ENCODE measurements at places on chromosomes 7 and 10.

GRCh38 chr7:36784991-36785940, 61.0 kb upstream of the AOAH start:
- DNase-seq: no peak

GRCh38 chr10:77267703-77268675, 369.6 kb downstream of the KCNMA1 start:
- no peak for DNase-seq

DNA sequence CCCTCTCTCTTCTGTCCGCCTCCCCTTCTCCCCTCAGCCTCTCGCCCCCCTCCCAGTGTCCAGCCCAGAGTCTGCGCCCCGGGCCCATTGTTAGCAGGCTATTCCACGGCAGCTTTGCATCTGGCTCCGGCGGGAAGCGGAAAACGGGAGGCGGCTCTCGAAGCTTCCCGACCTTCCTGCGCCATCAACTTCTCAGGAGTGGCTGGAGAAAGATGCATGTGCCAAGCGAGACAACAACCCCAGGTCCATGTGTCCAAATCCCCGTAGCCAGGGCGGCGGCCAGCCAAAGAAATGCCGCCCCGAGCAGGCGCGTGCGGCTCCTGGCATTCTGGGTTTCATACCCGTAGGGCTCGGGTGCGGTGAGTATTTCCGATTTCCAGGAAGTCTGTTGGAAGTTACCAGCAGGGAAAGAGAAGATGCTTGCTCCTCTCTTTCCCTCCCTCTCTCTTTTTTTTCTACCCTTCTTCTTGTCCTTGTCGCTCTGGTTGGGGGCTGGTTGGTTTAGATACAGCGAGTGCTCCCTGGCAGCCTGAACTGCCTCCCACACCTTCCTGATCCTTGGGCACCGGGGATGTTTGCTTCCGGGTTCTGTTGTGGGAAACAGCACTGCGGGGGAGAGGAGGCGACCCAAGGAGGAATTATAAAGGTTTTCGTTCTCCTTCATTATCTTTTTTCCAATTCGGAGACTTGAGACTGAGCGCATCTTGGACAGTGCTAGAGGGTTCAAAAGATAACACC, 1.2 kb upstream of the HOXA2 start:
- no peak for DNase-seq

DNA sequence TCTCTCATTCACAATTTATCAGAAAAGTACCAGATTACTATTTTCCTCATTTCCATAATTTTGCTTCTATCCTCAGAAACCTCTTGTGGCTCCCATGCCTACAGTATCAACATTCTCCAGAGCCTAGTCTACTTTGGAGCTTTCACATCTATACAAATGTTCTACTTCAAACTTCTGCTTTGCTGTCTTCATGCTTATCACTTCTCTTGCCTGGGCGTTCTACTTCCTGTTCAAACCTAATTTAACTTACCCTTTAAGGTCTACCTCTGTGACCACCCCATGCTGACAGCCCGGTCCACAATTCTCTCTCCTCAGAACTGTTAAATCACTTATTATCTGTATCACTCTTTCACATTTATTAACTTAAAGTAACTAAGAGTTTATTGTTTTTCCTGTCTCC, 6.1 kb upstream of the PTPN12 start:
- no peak for DNase-seq

- DNase-seq: no peak
Measured at GRCh38 chr7:149686011-149686410, 87.4 kb downstream of the ZNF467 start.

DNA sequence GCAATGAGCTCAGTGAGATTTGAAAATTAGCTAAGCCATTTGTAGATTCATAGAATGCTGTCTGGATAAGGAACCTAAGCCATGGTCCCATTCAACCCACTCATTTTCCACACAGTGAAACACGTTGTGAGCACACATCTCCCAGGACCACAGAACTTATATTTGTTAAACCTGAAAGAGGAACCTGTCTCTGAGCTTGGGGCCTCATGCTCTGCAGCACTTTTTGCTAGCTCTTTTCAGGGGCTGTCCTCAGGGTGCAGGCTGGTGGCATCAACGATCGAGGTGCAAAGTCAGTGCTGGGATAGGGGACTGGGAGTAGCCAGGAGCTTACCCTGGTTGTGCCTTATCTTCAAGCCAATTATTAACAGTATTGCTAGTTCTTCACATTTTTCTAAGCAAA, 11.9 kb downstream of the HECW1 start:
- DNase-seq: no peak

DNA sequence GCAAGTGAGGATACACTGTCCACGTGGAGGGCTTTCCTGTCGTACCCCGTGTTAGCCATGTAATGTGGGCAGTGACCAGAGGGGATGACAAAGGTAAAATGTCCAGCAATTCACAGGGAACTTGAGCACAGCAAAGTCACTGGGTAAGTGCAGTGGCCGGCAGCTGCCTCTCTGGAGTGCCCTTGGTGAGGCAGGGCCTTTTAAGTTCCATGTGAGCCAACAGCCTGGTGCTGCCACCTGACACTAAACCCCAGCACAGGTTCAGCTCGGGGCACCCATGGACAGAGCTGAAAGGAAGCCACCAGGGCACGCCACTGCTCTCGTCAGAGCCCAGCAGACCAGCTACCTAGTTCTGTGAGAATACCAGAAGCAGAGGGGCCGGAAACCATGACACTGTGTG, 168.3 kb downstream of the PRKAG2 start:
- DNase-seq: no peak

- peak; percentile 74 for DNase-seq
Measured at GRCh38 chr10:12264204-12264940, 68.4 kb downstream of the CDC123 start.

DNA sequence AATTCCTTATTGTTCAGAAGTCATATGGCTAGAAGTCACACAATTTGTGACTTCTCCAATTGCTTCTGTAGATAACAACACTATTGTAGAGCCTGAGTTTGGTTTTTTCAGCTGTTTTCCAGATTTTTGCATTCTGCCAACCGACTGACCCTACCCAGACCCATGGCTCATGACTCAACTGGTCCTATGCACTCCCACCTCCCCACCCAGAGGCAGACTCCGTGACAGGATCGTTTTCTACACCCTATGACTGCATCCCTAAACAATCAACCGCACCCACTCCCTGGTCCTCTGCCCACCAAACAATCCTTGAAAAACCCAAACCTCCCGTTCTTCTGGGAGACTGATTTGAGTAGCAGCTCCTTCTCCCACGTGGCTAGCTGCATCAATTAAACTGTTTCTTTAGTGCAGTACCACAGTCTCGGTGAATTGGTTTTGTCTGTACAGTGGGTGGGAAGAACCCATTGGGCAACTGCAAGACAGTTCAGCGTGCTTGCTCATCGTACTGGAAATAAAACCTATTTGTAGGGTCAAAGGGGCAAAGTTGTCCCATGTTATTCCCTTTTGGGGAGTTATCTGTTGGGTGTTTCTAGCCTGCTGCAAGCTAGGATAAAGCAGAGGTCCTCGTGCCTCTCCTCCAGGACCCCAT, 150.3 kb upstream of the FAM20C start:
- no peak for DNase-seq

- peak; percentile 19 for DNase-seq
Measured at GRCh38 chr7:103031781-103032180, 42.8 kb downstream of the FBXL13 start.

DNA sequence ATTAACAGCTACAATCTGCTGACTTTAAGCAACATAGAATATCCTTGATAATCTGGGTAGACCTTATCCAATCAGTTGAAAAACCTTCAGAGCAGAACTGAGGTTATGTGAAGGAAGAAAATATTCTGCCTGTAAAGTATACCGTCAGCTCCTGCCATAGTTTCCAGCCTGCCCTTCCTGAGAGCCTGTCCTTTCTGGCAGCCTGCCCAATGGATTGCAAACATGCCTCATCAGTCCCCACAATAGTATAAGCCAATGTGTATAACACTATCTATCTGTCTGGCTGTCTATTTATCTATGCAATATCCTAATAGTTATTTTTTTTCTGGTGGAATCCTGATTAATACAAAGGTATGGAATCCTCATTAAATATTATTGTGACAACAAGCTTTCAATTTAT, 489.2 kb upstream of the KCND2 start:
- no peak for DNase-seq

DNA sequence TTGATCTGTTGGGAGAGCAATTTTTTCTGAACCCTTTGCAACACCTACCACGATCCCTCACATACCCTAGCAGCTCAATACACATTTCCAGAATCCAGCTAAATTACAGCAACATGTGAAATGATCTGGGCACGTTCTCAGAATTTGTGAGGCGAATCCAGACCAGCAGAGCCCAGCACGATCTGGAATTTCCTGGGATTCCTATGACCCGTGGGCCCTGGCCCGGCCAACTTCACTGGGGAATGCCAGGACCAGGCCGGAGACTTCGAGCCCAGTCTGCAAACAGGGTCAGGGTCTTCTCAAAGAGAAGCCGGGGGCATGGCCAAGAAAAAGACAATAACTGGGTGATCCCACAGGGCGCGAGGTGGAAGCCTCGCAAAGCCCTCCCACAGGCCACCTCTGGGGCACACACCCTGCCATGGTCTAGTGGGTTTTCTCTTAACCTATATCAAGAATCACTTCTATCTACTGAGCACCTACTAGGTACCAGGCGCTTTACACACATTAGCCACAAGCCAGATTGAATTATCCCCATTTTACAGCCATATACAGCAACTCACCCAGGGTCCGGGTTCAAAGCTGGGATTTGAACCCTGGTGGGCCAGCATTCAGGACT, 33.8 kb downstream of the FAM53B start:
- DNase-seq: no peak

- DNase-seq: no peak
Measured at GRCh38 chr7:151249034-151249731, 689 bp upstream of the SMARCD3 start.

- DNase-seq: peak; percentile 24
Measured at GRCh38 chr10:110137142-110137545, 70.3 kb upstream of the MXI1 start.

DNA sequence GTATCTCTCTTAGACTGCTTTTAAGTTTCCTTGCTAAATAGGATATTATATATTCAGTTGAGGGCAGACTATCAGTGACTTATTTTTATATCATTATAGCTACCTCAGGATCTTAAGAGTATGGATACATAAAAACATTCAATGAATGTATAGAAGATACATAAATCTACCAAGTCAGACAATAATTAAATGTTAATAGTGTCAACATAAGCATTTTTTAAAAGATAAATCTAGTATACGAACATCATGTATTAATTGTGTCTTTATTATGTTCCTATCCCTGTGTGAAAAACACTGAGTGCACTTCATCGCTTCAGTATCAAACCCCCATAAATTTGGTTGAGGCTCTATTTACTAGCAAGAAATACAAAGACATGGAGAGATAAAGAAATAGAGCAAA, 242.8 kb downstream of the CRPPA start:
- no peak for DNase-seq

GRCh38 chr10:98086837-98087708, 47.4 kb upstream of the R3HCC1L start:
- no peak for DNase-seq

DNA sequence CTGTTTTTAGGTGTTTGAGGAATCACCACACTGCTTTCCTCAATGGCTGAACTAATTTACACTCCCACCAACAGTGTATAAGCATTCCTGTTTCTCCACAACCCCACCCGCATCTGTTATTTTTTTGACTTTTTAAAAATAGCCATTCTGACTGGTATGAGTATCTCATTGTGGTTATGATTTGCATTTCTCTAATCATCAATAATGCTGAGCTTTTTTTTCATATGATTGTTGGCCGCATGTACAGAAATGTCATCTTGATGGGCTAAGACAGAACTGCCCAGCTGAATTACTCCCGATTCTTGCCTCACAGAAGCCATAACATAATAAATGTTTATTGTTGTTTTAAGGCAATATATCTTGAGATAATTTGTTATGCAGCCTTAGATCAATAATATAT, 93.1 kb upstream of the DKK1 start:
- no peak for DNase-seq

GRCh38 chr10:95906677-95907455, 909 bp upstream of the CC2D2B start:
- DNase-seq: peak; percentile 29

GRCh38 chr10:63627396-63627795, 106.2 kb downstream of the REEP3 start:
- no peak for DNase-seq

DNA sequence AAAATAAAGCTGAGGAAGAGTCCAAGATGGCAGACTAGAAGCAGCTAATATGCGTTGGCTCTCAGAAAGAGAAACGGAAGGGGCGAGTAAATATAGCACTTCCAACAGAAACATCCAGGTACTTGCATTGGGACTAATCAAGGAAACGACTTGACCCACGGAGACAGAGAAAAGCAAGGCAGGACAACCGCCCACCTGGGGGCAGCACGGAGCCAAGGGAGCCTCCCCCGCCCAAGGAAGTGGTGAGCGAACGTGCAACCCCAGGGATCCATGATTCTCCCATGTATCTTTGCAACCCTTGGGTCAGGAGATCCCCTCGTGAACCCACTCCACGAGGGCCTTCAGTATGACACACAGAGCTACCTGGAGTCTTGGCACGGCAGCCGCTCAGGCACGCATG, 45.4 kb upstream of the GRM3 start:
- DNase-seq: peak; percentile 5

DNA sequence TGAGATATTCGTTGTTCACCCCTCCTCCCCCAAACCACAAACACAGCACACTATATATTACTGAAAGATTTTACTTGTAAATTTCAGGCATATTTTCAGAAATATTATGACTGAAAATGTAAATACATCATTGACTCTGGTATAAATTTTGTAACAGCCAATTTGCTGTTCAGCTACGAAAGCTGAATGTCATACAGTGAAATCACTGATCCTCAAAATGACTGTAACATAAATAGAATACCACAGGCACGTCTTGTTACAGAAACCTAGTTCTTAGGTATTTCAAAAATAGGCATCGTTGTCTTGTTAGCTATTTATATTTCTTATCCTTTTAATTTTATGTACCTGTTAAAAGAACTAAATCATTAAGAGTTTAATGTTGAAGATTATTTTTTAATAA, 15.1 kb downstream of the TRUB1 start:
- DNase-seq: no peak

- DNase-seq: no peak
Measured at GRCh38 chr10:43444323-43444722, 7.4 kb downstream of the ZNF487 start.

DNA sequence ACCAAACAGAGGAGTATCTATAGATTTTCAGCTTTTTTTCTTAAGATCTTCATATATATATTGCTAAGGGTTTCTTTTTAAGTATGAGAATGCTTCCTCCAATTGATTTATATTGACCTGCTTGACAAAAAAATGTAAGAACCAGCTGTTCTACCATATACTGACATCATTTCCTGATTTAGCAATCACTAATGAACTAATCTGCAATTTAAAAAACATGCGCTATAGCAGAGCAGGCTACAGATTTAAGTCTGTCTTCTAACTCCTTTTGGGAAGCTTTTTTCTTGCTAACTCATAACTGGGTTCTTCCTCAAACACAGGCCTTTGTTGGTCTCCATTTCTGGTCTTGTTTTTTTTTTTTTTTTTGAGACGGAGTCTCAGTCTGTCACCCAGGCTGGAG, 33.2 kb downstream of the ABCC2 start:
- no peak for DNase-seq

DNA sequence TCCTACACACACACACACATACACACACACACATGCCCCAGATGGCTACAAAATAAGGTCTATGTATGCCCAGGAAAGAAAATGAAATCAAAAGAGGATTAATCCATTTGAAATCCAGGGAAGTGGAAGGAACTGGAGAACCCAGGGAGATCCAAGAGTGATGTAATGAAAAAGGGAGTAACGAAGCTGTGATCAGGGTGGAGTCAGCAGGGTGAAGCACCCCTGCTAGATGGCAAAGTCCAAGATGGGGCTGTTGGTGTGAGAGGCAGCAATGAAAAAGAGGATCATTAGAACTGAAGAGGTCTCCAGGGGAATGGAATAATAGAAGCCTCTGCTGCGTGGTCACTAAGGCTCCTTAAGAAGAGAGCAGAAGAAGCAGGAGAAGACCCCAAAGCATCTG, 43.6 kb upstream of the IL6 start:
- DNase-seq: no peak
